ENCODE measurements at places on chromosomes 5 and 9. TPM values are rescaled to one million over a fixed set of nuclear protein-coding genes. Genes with fewer than 3 reads are reported as not detected.

Gene ZFP37
- 10.1 TPM for total RNA-seq

Gene ADGRV1
- total RNA-seq: 13.1 TPM

Gene FOXD4L3
- 0.86 TPM for total RNA-seq

Gene PCDHA11
- not detected for total RNA-seq

DNA sequence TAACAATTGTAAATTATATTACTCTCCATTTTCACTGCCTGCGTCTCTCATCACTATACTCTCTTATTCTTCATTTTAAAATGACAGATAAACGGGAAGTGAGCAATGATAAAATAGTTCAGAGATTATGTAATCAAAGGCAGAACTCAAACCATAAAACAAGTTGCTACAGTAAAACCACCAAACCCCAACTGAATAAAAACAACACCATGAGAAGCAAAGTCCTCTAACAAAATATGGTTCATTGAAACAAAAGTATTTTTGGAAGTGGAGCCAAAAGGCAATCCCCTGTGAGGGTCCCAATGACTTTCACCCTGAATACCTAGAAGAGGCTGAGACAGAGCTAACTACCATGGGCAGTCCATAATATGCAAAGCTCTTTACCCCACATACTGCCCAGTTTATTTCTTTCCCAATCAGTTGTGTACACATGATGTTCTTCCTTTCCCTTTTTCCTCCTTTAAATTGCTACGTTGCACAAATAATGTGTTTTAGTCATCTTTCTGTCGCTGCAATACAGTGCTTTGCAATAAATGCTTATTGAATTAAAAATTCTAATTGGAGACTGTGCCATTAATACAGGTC, 64.0 kb upstream of the PTGER4 start:
- no peaks in the 10 kb centered on the region for H3K36me3 ChIP-seq
- H3K4me3 ChIP-seq: no peak overlapping the region
- H3K27me3 ChIP-seq: no peaks in the 10 kb centered on the region
- H3K27ac ChIP-seq: no peak overlapping the region
- no peak for DNase-seq

DNA sequence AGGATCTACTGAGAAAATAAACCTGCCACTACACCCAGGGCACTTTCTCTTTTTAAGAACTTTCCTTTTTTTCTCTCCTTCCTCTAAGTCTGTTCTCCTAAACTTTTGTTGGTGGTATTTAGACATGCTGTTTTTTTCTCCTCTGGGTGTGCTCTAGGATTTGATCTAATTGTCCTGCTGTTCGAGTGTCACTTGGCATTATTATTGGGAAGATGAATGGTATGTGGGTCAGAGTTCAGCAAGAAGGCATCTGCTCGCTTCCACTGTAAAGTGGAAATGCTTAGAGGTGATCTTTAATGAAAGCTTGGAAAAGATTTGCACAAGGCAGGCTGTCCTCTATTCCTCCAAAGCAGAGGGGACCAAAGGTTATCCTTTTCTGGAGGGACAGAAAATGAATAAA, 1.3 kb upstream of the PLPPR1 start:
- DNase-seq: no peak
- no peak overlapping the region for H3K27ac ChIP-seq
- peaks cover 10% of the 10 kb centered on the region for H3K4me1 ChIP-seq
- H3K4me3 ChIP-seq: no peak overlapping the region
